ENCODE measurements at places on chromosomes 1 and 21.

- DNase-seq = no peak
Observed at GRCh38 chr1:210496063-210496462, 167.4 kb downstream of the HHAT start.

GRCh38 chr1:222754366-222755139, 17.6 kb downstream of the FAM177B start:
- no peak for DNase-seq

GRCh38 chr21:44892095-44892494, 18.6 kb upstream of the PTTG1IP start:
- DNase-seq = no peak

- no peak for DNase-seq
Observed at GRCh38 chr1:94104127-94104684, 16.7 kb downstream of the ABCA4 start.

GRCh38 chr1:4851385-4852065, 197.1 kb downstream of the AJAP1 start:
- no peak for DNase-seq

All from GM12865 (cell line).